ENCODE measurements at places on chromosomes 16 and 17. TPM values are rescaled to one million over a fixed set of nuclear protein-coding genes. Genes with fewer than 3 reads are reported as not detected.

Gene RNF222
- total RNA-seq, result not detected

Gene TNFRSF13B
- total RNA-seq, result not detected

Gene ENPP7
- total RNA-seq, result not detected

Gene GRAPL
- total RNA-seq, result not detected

Gene SPPL2C
- total RNA-seq, result not detected

All from articular chondrocyte of knee joint (primary cell).